SK-N-SH (cell line): ENCODE measurements at places on chromosomes 3 and 15.

- H3K4me3 ChIP-seq = no peak overlapping the region
- no peaks in the 10 kb centered on the region for H3K27me3 ChIP-seq
- H3K4me1 ChIP-seq = no peaks in the 10 kb centered on the region
- H3K36me3 ChIP-seq = no peaks in the 10 kb centered on the region
Measured at GRCh38 chr3:17077606-17078005, 192.9 kb downstream of the PLCL2 start.

- no peak overlapping the region for H3K4me3 ChIP-seq
- H3K27me3 ChIP-seq = no peaks in the 10 kb centered on the region
- H3K27ac ChIP-seq = no peak overlapping the region
- peaks cover 3% of the 10 kb centered on the region; the same call in 1 of the 2 replicates for H3K4me1 ChIP-seq
- no peak for DNase-seq
Measured at GRCh38 chr3:138072796-138073195, 42.6 kb downstream of the DZIP1L start.

DNA sequence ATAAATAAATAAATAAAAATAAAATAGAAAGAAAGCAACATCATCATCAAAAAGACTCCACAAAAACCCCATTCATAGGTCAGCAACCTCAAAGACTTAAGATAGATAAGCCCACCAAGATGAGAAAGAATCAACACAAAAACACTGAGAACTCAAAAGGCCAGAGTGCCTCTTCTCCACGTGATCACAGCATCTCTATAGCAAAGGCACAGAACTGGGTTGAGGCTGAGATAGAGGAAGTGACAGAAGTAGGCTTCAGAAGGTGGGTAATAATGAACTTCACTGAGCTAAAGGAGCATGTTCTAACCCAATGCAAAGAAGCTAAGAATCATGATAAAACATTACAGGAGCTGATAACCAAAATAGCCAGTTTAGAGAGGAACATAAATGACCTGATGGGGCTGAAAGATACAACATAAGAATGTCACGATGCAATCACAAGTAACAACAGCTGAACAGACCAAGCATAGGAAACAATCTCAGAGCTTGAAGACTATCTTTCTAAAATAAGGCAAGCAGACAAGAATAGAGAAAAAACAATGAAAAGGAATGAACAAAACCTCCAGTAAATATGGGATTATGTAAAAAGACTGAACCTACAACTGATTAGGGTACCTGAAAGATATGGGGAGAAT lies 26.4 kb downstream of the GNB5 start:
- no peak overlapping the region for H3K27ac ChIP-seq
- no peak for DNase-seq

DNA sequence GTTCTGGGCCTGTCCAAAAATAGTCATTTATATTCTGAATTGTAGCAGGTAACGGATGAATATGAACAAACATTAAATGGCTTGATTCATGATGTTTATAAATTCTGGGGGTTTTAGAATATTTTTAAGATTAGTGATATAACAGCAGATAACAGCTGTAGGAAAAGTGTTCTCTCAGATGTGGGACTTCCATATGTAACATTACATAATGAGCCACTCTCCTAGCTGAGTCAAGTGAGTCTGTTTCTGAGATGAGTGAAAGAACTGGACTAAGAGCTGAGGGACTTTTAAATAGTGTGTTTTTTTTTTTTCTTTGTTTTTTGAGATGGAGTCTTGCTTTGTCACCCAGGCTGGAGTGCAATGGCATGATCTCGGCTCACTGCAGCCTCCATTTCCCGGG lies 13.9 kb downstream of the YEATS2 start:
- no peak for DNase-seq
- peaks cover 12% of the 10 kb centered on the region for H3K36me3 ChIP-seq
- H3K4me3 ChIP-seq = no peak overlapping the region
- 0 out of 2 replicates have a peak, but pooled peaks cover 6% of the 10 kb centered on the region for H3K4me1 ChIP-seq
- no peak overlapping the region for H3K27ac ChIP-seq
- no peaks in the 10 kb centered on the region for H3K27me3 ChIP-seq

DNA sequence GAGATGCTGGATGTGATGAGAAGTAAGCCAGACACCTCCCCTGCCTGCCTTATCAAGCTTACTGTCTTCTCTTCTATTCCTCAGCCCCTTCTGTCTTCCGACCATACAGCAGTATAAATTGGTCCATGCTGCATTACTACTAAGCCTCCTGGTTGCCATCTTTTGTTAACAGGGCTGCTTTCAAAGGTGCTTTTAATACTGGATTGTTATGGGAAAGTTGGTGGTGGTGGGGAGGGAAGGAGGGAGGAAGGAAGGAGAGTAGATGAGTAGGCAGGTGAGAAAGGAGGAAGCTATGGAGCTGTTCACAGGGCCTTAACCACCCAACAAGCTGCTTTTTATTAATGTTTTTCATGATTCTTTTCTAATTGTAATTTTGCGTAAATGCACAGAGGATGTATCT lies 114.9 kb downstream of the SLC25A26 start:
- no peaks in the 10 kb centered on the region for H3K36me3 ChIP-seq
- no peak for DNase-seq
- H3K27me3 ChIP-seq = no peaks in the 10 kb centered on the region
- no peak overlapping the region for H3K4me3 ChIP-seq
- no peak overlapping the region for H3K27ac ChIP-seq
- H3K4me1 ChIP-seq = 0 out of 2 replicates have a peak, but pooled peaks cover 9% of the 10 kb centered on the region

GRCh38 chr3:81816473-81817250 lies 55.2 kb upstream of the GBE1 start:
- no peak for DNase-seq
- H3K27me3 ChIP-seq = no peaks in the 10 kb centered on the region
- H3K27ac ChIP-seq = no peak overlapping the region
- no peaks in the 10 kb centered on the region for H3K4me1 ChIP-seq
- H3K4me3 ChIP-seq = no peak overlapping the region

- no peak overlapping the region for H3K4me3 ChIP-seq
- H3K4me1 ChIP-seq = no peaks in the 10 kb centered on the region
- no peak overlapping the region for H3K27ac ChIP-seq
- DNase-seq = no peak
- no peaks in the 10 kb centered on the region for H3K27me3 ChIP-seq
- peaks cover 43% of the 10 kb centered on the region for H3K36me3 ChIP-seq
Measured at GRCh38 chr3:123635717-123636116, 50.9 kb upstream of the HACD2 start.

- no peaks in the 10 kb centered on the region for H3K36me3 ChIP-seq
- no peak overlapping the region for H3K27ac ChIP-seq
- H3K27me3 ChIP-seq = peaks cover 26% of the 10 kb centered on the region
- DNase-seq = peak; percentile 60
- H3K4me3 ChIP-seq = no peak overlapping the region
Measured at GRCh38 chr3:172448661-172449465, 607 bp upstream of the GHSR start.

DNA sequence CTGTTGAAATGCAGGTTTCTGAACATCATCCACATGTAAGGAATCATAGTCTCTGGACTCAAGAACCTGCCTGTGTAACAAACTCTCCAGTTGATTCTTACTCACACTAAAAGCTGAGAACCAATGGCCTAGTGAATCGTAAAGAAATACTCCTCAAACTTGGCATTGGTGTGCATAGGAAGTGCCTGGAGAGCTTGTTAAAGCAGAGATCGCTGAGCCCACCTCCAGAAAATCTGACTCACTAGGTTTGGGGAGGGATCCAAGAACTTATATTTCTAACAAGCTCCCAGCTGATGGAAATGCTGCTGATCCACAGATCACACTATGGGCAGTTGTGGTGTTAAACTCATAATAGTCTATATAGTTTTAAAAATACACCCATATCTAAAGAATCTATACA lies 55.8 kb upstream of the LMCD1 start:
- no peaks in the 10 kb centered on the region for H3K36me3 ChIP-seq
- peaks cover 40% of the 10 kb centered on the region for H3K4me1 ChIP-seq
- H3K27ac ChIP-seq = peak overlapping the region; percentile 96
- DNase-seq = no peak

DNA sequence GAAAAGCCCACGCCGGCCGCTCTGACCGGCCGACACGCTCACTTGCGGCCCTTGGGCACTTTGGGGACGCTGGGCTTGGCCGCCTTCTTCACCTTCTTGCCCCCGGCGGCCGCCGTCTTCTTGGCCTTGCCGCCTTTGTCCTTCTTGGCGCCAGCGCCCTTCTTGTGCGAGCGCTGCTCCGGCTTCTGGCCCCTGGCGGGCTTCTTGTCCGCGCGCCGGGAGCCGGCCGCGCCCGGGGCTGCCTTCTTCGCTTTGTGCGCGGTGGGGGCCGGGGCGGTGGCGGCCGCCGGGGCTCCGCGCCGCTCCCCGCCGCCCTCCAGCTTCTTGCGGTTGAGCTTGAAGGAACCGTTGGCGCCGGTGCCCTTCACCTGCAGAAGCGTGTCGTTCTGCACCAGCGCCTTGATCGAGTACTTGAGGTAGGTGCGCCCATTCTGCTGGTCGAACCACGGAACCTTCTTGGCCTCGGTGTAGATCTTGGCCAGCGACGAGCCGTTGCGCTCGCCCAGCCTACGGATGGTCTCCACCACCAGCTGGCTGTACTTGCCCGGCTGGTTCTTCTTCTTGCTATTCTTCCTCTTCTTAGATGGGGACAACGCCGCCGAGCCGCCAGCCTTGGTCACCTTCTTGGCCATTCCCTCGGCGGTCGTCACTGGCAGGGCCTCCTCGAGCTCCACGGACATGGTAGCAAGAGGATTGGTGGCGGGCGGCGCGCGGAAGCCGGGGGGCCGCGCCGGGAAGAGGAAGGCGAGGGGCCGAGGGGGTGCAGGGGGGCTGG lies 36.7 kb downstream of the HMCES start:
- peak; percentile 53 for DNase-seq
- H3K4me1 ChIP-seq = peaks cover 21% of the 10 kb centered on the region
- H3K27ac ChIP-seq = peak overlapping the region; percentile 86

DNA sequence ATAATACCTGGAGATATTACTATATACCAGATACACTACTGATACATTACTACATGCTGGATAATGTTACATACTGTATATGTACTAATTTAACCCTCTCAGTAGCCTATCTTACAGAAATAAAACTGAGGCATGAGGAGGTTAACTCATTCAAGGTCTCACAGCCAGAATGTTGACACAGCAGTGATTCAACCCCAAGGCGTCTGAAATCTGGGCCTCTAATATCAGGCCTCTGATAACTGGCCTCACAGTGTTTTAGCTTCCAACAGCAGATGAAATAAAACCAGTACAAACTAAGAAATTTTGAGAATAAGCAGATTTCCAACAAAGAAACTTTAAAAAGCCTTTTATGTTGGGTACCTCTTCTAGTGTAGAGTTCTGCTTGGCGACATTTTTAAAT lies 23.4 kb downstream of the DZIP1L start:
- DNase-seq = no peak
- H3K4me3 ChIP-seq = no peak overlapping the region
- peaks cover 11% of the 10 kb centered on the region; the same call in 1 of the 2 replicates for H3K4me1 ChIP-seq
- H3K27ac ChIP-seq = no peak overlapping the region

- no peaks in the 10 kb centered on the region for H3K27me3 ChIP-seq
- no peaks in the 10 kb centered on the region for H3K36me3 ChIP-seq
Measured at GRCh38 chr3:63967675-63968611, 55.4 kb downstream of the PSMD6 start.

GRCh38 chr3:25863416-25863959 lies 73.6 kb downstream of the OXSM start:
- DNase-seq = no peak
- H3K36me3 ChIP-seq = no peaks in the 10 kb centered on the region
- H3K4me1 ChIP-seq = no peaks in the 10 kb centered on the region
- no peak overlapping the region for H3K27ac ChIP-seq
- H3K4me3 ChIP-seq = no peak overlapping the region

GRCh38 chr15:62957130-62957529 lies 85.4 kb upstream of the TPM1 start:
- H3K4me3 ChIP-seq = no peak overlapping the region
- no peak for DNase-seq
- no peaks in the 10 kb centered on the region for H3K27me3 ChIP-seq
- no peaks in the 10 kb centered on the region for H3K4me1 ChIP-seq

DNA sequence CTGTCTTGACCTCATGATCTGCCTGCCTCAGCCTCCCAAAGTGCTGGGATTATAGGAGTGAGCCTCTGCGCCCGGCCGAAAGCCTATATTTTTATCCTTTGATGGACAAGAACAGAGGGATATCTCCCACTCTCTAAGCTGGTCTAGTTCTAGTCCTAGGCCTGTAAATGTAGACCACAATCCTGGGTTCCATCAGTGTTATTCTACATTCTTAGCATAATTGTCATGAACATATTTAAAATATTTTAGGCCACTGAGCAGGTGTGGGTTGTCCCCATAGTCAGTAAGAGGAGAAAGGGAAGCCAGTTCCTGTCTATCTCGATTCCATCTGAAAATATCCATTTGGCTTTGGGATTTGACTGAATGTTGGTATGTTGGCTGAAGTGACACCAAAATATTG lies 118.1 kb downstream of the EBLN2 start:
- H3K4me3 ChIP-seq = no peak overlapping the region
- DNase-seq = no peak
- H3K27ac ChIP-seq = no peak overlapping the region

GRCh38 chr3:189961522-189962161 lies 159.1 kb downstream of the P3H2 start:
- peak; percentile 65 for DNase-seq
- no peak overlapping the region for H3K27ac ChIP-seq
- no peaks in the 10 kb centered on the region for H3K36me3 ChIP-seq
- H3K27me3 ChIP-seq = no peaks in the 10 kb centered on the region; the same call in 1 of the 2 replicates
- H3K4me3 ChIP-seq = no peak overlapping the region

DNA sequence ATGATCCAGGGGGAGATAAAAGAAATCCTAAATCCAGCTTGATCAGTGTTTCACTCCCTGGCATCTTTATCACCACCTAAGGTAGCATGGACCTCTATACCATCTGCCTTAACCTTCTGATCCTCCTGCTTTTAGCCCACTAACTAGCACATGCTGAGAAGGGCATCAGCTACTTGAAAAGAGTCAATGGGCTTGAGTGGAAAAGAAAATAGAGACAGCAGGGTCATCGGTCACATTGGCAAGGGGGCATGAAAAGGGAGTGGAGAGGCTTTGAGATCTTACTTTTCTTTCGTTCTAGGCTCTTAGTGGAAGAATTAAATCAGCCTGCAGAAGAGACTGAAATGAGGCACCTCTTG lies 239 bp upstream of the ZFYVE19 start:
- H3K27ac ChIP-seq = peak overlapping the region; percentile 75; the same call in 1 of the 2 replicates
- peak overlapping the region; percentile 94 for H3K4me3 ChIP-seq
- no peaks in the 10 kb centered on the region for H3K27me3 ChIP-seq
- peaks cover 18% of the 10 kb centered on the region for H3K36me3 ChIP-seq
- 0 out of 2 replicates have a peak, but pooled peaks cover 4% of the 10 kb centered on the region for H3K4me1 ChIP-seq
- peak; percentile 30 for DNase-seq

DNA sequence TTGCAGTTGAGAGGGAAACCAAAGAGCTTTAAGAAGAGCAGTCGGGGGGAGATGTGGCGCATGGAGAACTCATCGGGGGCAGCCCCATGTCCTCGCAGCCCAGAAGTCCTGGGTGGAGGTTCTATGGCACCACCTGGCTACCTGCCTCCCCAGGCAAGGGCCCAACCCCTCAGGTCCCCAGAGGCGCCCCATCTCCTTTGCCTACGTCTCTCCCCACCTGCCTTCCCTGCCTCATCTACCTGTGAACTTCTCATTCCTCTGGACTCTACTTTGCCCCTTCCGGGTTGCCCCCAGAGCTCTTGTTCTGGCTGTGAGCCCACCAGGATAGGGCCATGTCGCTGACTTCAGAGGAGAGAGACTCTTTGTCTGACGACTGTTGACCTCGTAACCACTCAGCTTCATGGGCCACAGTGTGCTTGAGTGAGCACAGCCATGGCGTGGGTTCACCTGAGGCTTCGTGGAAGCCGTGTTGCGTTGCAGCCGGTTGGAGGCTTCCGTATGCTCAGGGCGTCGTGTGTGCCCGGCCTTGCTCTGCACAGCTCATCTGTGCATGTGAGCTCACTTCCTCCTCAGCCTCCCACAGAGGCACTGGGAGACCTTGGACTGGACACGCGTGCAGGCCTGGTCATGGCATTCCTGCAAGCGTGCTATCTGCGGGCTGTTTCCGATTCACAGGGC lies 13.4 kb downstream of the APBA2 start:
- H3K36me3 ChIP-seq = no peaks in the 10 kb centered on the region
- H3K27ac ChIP-seq = no peak overlapping the region
- no peaks in the 10 kb centered on the region for H3K4me1 ChIP-seq
- DNase-seq = no peak
- H3K27me3 ChIP-seq = no peaks in the 10 kb centered on the region
